Activated naive CD8-positive, alpha-beta T cell treated with anti-CD3 and anti-CD28 coated beads, Interleukin-2, amount 50 U/mL, for 24 hours (primary cell): ENCODE measurements at places on chromosomes 2 and 18.

GRCh38 chr2:127735044-127735443 is 33.7 kb downstream of the SFT2D3 start:
- no peak overlapping the region for H3K27ac ChIP-seq
- no peak overlapping the region for H3K4me3 ChIP-seq
- H3K36me3 ChIP-seq, result peaks cover 31% of the 10 kb centered on the region
- H3K27me3 ChIP-seq, result no peaks in the 10 kb centered on the region
- no peak for DNase-seq

GRCh38 chr18:5967007-5967406 is 71.7 kb upstream of the TMEM200C start:
- no peak overlapping the region for H3K27ac ChIP-seq
- peaks cover 17% of the 10 kb centered on the region for H3K4me1 ChIP-seq
- H3K27me3 ChIP-seq, result no peaks in the 10 kb centered on the region
- H3K4me3 ChIP-seq, result no peak overlapping the region
- DNase-seq, result no peak
- H3K36me3 ChIP-seq, result no peaks in the 10 kb centered on the region

- no peaks in the 10 kb centered on the region for H3K27me3 ChIP-seq
- peak overlapping the region; percentile 72 for H3K4me3 ChIP-seq
- no peak for DNase-seq
- peaks cover 97% of the 10 kb centered on the region for H3K4me1 ChIP-seq
- peak overlapping the region; percentile 99 for H3K27ac ChIP-seq
Observed at GRCh38 chr18:77102259-77103040, 30.1 kb downstream of the MBP start.

- H3K27ac ChIP-seq, result no peak overlapping the region
- H3K4me1 ChIP-seq, result no peaks in the 10 kb centered on the region
- H3K36me3 ChIP-seq, result no peaks in the 10 kb centered on the region
- DNase-seq, result no peak
- H3K27me3 ChIP-seq, result no peaks in the 10 kb centered on the region
- H3K4me3 ChIP-seq, result no peak overlapping the region
Observed at GRCh38 chr2:167190053-167190452, 301.8 kb downstream of the XIRP2 start.

- H3K27ac ChIP-seq, result no peak overlapping the region
- H3K27me3 ChIP-seq, result no peaks in the 10 kb centered on the region
- no peak overlapping the region for H3K4me3 ChIP-seq
- H3K36me3 ChIP-seq, result no peaks in the 10 kb centered on the region
- peaks cover 28% of the 10 kb centered on the region for H3K4me1 ChIP-seq
Observed at GRCh38 chr2:48414980-48415835, 114.7 kb upstream of the STON1 start.
